ENCODE measurements at places on chromosomes 2 and 18.

DNA sequence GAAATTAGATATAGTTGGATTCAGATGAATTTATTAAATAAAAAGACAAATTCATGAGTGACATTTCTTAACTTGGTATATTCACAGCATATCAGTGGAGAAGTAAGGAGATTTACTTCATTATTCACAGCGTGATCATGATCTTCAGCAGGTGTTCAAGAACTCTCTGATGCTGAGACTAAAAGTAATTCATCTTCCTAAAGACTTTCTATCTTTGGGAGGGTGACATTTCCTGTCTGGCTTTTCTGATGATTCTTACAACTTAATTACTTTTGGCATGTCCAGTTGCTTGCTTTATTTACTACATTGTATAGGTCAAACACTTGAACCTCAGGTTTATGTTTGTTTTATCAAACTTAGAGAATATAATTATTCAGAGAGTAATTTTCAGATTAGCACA lies 224.6 kb downstream of the PLCL1 start:
- DNase-seq, result no peak

GRCh38 chr2:109213646-109214433 lies 84.8 kb downstream of the SH3RF3 start:
- no peak for DNase-seq

GRCh38 chr2:153871231-153872221 lies at the start of gene GALNT13:
Gene GALNT13 (plus strand): TSS chr2:153871922.
- DNase-seq, result peak; percentile 90

DNA sequence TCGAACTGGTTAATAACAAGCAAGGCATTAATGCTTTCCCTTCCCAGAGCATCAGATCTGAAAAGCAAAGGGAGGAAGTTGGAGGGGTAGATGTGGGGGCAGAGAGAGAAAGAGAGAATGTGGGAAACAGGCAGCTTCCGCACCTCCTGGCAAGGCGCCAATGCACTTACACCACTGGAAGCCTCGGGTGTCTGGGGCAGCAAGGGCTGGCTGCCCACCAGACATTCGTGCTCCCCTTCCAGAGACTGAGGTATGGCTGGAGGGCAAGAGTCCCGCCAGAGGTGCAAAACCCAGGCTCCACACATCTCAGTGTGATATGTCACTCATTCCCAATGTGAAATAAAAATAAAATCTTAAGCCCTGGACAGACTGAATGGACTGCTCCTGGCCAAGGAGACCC lies 46.4 kb downstream of the TEX51 start:
- no peak for DNase-seq

- DNase-seq, result no peak
Measured at GRCh38 chr2:236628981-236629605, 59.5 kb downstream of the ACKR3 start.

DNA sequence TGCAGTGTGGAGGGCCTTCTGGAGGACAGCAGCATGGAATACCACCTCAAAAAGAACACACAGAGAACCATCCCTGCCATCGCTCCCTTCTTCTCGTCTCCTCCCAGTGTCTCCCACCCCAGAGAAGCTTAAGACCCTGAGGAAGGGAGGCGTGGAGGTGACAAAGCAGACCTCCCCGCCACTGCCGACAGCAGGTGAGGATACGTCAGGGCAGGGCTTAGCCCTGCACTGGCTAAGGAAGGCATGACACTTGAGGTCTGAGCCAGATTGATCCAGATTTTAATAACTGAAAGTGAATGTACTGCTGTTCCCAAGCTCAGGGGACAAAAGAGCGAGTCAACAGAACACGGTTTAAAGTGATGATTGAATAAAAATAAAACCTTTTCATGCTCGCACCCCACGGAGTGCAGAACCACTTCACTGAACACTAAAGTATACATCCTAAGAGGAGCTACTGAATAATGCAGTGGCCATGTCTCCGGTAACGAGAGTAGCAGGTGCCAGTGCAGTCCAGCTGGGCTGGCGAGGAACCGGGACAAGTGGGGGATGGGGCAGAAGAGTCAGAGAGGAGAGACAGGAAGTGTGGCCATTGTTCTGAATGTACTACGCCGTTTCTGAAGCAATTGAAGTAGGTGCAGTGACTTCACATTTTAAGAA lies 391.0 kb downstream of the CDH2 start:
- no peak for DNase-seq

DNA sequence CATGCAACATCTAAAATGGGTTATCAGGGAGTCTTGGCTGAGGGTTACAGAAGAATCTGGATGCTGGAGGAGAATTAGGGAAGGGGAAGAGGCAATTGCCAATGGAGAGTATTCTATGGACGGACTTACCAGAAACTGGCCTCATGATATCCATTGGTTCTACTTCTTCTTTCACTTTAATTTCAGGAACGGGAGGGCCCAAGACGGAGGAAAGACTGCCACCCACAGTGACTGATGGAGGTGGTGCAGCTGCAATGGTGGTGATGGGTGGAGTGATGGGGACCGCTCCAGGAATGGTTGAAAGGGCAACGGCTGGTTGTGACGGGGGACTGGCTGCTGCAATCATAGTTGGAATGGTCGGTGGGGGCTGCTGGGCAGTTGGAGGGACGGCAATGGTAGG lies 69.1 kb upstream of the AMMECR1L start:
- no peak for DNase-seq

DNA sequence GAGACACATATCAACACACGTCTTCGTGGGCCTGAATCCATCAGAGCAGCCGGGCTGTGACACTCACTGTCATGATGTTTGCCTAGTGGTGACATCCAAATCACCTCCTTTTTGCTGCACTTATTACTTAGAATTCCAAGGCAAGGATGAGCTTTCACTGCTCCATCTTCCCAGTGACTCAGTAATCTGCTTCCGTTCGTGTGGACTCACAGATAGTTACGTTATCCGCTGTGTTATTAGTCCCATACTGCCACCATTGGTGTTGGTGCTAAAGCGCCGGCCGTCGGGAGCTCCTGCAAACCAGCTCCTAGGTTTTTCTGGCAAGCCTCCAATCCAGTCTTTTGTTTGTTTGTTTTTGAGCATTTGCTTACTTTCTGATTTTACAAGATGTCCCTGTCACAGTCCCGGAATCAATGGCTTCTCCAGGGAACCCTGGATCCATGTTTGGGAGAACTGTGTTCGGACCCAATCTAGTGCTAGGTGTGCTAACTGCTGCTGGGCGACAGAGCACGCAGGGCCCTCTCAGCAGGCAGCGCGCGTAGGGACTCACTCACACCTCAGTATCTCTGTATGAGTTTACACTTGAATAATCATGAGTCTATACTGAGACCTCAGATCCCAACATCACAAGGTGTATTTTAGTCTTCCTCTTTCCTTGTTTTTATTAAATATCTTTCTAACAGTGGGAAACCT lies 42.6 kb downstream of the HDAC4 start:
- no peak for DNase-seq

- no peak for DNase-seq
Measured at GRCh38 chr2:199762963-199763362, 88.0 kb downstream of the FTCDNL1 start.

- no peak for DNase-seq
Measured at GRCh38 chr2:136114382-136114781, 3.6 kb downstream of the CXCR4 start.

DNA sequence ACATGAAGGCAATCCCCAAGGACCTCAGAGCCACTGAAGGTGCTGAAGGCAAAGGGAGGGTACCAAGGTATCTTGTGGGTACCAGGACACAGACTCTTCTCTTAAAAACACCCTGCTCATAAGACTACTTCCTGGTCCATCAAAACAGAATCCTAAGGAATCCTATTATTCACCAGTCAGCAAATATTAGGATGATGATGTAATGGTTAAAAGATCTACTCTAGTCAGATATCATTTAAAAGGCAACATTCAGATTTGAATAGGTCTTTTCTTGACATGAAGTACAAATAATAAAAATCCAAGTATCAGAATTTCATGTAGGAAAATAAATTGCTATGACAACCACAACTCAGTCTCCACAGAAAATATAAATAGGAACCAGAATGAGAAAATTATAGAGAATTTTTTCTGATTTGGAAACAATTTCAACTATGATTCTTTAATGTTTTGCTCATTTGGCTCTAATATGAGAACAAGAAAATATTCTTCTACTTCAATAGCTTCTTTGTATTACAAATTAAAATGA lies 77.8 kb upstream of the ZNF397 start:
- DNase-seq, result no peak

- DNase-seq, result no peak
Measured at GRCh38 chr2:120360307-120360855, 14.4 kb downstream of the INHBB start.

GRCh38 chr18:33404244-33404873 lies 36.2 kb downstream of the CCDC178 start:
- no peak for DNase-seq

DNA sequence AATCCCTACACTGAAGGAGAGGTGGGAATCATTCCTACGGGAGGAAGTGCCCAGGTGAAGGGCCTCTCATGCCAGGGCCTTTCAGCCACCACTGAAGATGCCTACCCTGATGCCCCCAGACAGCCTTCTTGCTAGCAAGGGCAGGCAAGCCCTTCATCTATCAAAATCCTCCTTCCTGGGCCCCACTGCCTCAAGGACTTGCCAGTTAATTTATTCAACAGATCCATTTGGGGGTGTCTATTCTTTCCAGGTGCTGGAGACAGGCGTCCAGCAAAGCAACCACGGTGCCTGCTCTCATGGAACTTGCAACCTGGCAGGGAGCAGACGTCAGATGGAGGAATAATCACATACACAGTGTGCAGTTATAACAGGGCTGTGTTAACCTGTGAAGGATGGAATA lies 95.5 kb downstream of the GYPC start:
- peak; percentile 19 for DNase-seq

DNA sequence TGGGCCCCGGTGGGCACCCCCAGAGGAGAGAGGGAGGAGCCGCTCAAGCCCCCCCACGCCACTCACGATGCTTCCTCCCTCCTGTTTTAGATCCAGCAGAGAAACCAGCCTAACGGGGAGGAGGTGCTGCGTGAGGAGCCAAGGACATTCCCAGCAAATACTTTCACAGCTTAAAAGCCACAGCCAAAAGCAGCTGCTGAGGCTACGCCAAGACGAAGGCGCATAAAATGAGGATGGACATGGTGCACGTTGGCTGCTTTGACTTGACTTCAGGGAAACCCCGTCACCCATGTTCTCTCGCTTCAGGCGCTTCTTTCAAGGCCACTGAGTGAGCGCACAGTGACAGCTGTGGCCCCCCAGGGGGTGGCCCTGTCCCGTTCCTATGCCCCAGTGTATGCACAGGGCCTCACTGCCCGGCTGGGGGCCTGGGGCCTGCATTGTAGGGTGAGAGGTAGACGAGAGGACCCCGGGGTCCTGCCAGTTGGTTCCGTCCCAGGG lies 72.1 kb upstream of the PXDN start:
- no peak for DNase-seq

- DNase-seq, result no peak
Measured at GRCh38 chr2:177598326-177599138, 206.0 kb downstream of the AGPS start.

DNA sequence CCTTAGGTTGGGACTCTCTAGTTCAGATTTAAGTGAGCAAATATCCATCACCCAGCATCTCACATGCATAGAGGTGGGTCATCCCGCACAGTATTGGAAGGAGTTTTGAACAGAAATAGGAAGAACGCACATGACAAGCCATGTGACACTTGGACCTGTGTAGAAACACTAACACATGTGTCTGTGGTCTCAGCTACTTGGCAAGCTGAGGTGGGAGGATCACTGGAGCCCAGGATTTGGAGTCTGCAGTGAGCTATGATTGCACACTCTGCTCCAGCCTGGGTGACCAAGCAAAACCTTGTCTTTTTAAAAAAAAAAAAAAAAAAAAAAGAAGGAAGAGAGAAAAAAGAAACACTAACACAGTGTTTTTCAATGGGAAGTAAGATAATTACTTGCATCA lies 5.4 kb upstream of the MTCL1 start:
- no peak for DNase-seq

DNA sequence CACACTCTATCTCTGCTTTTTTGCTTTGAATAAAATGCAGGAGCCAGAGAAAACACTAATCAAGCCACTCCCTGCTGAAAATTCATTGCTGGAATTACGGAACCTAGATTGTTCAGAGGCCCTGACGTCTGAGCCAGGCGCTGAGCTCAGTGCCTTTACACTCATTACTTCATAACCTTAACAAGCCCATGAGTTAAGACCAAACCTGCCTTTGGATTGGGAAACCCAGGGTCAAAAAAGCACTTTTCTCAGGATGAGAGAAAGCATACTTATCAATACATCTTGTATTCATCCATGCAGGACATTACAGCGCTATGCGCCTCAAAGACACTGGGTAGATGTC lies 762 bp downstream of the INO80C start:
- no peak for DNase-seq

- no peak for DNase-seq
Measured at GRCh38 chr2:106201661-106202060, 7.6 kb upstream of the UXS1 start.

GRCh38 chr2:60958361-60958760 lies 59.2 kb upstream of the PEX13 start:
- no peak for DNase-seq

DNA sequence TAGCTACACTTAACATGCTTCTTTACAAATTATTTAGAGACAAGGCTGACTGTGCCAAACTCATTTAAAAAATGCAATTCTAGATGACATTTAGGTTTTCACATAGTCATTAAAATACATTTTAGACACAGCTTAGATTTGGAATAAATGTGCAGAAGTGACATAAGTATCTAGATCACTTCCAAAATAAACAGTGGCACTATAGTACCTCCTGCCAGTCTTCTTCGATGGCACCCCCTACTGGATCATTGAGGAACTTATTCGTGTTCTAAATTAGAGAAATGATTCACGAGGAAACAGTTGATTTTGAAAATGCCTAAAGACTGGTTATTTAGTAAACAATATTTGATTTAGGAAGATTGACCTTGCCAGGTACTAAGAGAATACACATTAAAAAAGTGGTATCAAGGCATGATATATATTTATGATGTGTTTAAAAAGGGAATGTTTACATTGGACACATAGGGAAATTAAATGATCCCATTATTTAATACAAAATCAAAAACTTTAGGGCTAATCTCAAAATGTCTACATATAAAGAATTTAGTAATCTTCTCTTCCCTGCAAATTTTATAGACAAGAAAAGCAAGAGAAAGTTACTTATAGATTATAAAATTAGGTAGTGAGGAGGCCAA lies 323.9 kb downstream of the XIRP2 start:
- DNase-seq, result no peak
